Cortex of kidney (tissue), 1 donor: ENCODE measurements at places on chromosomes 16 and 17.

- DNase-seq, result no peak
Measured at GRCh38 chr17:60598001-60598736, 1.8 kb upstream of the PPM1D start.

DNA sequence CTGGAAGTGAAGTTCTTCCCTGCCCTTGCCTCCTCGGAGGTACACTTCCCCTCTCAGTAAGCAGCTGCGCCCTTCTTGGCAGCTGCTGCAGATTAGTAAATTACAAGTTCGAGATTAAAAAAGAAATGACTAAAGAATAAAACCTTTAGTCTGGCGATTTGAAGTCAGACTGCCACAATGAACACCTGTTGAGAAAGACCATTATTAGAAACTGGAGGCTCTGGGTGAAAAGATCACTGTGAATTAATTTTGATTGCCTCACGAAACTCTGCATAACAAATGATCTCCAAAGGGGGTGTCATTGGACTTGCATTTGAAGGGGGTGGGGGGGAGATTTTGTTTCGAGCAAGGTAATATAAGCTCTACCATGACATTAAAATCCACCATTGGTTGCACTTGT lies 39.3 kb downstream of the SALL1 start:
- no peak for DNase-seq

GRCh38 chr16:19688396-19689024 lies 29.5 kb downstream of the KNOP1 start:
- DNase-seq, result no peak

- DNase-seq, result no peak
Measured at GRCh38 chr17:51955245-51955644, 203.3 kb downstream of the CA10 start.

- DNase-seq, result no peak
Measured at GRCh38 chr17:8789743-8790142, 9.4 kb downstream of the MFSD6L start.

GRCh38 chr17:75987041-75987440 lies 8.0 kb downstream of the TEN1 start:
- DNase-seq, result no peak

DNA sequence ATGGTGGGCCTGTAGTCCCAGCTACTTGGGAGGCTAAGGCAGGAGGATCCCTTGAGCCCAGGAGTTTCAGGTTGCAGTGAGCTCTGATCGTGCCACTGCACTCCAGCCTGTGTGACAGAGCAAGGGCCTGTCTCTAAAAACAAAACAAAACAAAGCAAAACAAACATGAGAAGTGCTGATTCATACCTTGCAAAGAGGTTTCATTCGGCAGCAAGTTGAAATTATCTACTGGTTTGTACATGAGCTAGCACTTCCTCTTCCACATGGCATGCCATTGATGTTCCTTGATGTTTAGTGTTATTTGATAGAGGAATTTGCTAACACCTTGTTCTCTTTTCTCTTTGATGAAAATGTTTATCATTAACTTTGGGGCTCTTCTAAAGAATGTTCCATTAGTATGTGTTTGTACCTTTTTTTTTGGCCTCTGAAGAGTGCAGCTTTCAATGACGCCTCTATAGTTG lies 50.6 kb downstream of the SPECC1 start:
- DNase-seq, result no peak

GRCh38 chr16:84555418-84556196 lies 51.1 kb upstream of the MEAK7 start:
- DNase-seq, result no peak

DNA sequence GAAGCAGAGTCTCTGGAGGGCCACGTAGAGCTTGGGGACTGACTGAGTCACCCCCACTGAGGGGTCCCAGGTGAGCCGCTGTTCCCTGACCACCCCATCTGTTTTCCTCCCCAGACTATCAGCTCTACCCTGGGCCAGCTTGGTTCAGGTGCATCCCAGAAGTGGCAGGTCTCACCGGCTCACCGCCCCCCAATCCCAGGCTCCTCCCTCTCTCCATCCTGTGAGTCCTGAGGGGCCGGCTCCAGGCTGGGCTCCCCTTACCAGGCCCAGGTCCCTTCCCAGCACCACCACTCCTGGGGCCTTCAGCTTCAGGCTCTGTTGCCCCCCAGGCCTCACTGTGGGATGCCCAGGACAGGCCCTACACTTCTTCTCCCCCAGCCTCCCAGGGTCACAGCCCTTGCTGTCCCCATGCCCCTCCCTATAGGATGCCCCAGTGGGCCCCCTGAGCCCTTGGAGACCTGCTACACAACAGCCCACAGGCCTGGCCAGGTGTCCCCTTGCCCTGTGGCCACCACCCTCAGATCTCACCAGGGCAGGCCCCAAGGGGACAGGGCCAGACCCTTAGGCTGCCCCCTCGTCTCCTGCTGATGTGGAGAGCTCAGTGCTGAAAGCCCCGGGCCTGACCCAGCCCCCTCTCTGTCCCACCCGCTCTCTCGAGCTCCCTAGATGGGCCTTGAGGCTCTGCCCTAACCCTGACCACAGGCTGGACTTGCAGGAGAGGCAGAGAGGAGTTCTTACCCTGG lies 40.4 kb downstream of the TNFRSF13B start:
- DNase-seq, result no peak

GRCh38 chr16:58266336-58266735 lies 28.5 kb downstream of the PRSS54 start:
- DNase-seq, result no peak

- no peak for DNase-seq
Measured at GRCh38 chr17:2435181-2435741, 34.4 kb upstream of the MNT start.

- DNase-seq, result no peak
Measured at GRCh38 chr16:55248494-55248893, 75.5 kb upstream of the IRX6 start.

GRCh38 chr17:48439110-48439850 lies 9.3 kb upstream of the SKAP1 start:
- no peak for DNase-seq

DNA sequence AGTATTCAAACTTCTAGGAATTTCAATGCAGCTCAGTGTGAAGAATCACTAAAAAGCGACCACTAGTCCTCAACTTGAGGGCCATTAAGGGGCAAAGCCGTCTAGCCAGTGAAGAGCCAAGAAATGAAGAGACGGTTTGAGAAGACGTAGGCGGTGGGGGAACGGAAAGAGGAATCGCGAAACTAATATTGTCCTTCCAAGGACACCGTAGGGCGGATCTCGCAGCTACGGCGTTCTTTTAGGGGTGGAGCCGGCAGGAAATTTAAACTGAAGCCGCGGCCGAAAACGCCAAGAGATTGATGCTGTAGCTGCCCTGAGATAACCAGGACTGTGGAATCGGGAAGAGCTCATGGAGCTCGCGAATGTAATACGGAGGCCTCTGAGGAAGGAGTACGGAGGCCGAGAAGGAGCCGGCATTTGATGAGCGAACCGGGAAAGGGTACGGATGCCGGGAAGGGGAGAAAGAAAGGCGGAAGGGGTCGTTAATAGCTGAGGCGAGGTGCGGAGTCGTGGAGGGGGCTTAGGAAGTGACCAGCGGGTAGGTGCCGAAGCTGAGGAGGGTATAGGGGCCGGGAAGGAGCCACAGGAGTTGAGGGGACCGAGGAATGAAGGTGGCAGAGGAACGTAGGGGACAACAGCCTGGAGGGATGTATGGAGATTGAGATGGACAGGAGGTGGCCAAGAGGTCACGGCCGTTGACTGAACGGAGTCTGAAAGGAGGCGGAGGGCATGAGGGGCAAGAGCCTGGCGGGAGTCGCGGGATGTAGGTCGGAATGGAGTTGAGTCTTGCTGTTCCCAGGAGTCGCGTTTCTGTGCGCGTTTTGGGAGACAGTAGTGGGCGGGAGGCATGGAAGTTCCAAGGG lies at the start of gene DBF4B:
Gene DBF4B, plus strand, starts transcription at position 265 of the 863 bp plus-strand sequence. Its CDS starts 156 bp downstream, at position 421.
- no peak for DNase-seq

GRCh38 chr16:89658221-89658879 lies 714 bp downstream of the SPATA33 start:
- no peak for DNase-seq

DNA sequence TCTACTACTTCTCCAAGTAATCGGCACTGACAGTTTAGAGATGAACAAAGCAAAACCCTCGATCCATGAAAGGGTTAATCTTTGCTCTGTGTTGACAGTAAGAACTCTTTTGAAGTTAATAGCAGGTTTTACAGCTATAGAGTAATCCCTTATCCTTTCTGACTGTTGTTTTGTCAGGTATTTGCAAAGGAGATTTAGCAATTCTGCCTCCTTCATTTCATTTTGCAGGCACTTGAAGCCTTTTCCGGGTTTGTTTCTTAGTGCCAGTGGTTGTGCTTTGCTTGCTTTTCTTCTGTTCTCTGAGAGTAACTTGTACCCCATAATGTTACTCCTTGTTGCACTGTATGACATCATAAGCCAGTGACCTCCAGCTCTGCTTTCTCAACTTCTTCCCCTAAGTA lies 64.5 kb downstream of the TANGO6 start:
- DNase-seq, result no peak

GRCh38 chr16:20749474-20749873 lies 7.9 kb upstream of the THUMPD1 start:
- no peak for DNase-seq

- DNase-seq, result no peak
Measured at GRCh38 chr17:42133461-42134041, 10.9 kb downstream of the HSPB9 start.

- DNase-seq, result no peak
Measured at GRCh38 chr16:77775911-77776909, 12.2 kb upstream of the VAT1L start.

- no peak for DNase-seq
Measured at GRCh38 chr17:51391982-51392654, 131.8 kb downstream of the UTP18 start.

GRCh38 chr16:24165273-24165672 lies 90.9 kb upstream of the CACNG3 start:
- DNase-seq, result no peak

DNA sequence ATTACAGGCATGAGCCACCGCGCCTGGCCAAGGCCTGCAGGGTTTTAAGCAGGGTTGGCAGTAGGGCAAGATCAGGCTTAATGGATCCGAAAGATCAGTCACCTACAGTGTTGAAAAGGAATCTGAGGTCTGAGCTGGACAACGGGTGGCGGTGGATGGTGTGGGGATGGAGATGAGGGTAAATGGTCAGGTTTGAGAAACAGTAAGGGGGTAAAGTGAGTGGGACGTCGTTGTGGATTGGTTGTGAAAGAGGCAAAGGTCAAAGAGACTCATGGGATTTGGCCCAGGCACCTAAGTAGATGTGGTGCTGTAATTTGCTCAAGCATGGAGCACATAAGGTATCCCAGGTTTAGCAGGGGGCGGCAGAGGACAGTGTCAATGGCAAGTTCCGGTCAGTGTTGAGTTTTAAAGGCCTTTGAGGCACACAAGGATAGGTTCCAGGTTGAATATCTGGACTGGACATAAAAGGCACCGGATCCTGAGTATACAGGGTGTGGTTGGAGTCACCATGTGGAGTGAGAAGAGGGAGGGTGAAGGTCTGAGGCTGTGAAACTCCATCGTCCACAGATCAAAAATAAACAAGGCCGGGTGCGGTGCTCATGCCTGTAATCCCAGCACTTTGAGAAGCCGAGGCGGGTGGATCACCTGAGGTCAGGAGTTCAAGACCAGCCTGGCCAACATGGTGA lies 1.1 kb upstream of the SLC16A5 start:
- no peak for DNase-seq

- no peak for DNase-seq
Measured at GRCh38 chr16:29698484-29699323, 19.7 kb downstream of the QPRT start.

DNA sequence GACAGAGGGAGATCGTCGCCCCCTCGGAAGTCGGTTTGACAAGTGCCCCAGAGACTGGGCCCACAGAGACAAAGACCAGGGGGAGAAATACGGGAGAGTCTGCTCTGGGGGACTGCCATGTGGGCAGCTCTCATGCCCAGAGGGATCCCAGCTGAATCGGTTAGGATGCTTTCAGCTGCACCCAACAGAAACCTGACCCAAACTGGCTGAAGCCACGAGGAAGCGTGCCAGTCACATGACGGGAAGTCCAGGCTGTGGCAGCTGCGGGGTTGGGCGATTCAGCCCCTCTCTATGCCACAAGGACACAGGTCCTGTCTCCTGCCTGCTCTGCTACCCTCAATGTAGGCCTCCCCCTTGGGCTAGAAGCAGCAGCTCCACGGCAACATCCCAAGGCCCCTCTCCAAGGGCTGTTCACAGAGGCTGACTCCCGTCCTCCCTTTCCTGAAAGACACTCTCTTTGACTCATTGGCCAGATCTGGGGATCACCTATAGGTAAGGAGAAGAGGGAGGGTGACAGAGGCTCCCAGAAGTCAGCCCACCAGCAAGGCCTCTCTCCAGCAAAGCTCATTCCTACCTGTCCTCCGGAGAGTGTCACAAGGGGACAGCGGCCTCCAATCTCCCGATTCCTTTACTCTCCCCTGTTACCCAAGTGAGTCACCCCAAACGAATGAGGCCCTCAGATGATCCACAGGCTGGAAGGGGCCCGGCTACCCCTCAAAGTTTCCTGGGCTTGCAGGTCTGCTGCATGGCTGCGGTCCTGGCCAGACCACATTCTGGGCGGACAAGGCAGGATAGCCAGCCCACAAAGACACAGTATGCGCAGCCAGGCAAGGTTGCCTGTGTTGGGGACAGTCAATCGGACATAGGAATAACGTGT lies 75.8 kb downstream of the RBFOX3 start:
- no peak for DNase-seq

GRCh38 chr16:1285669-1286512 lies 23.5 kb upstream of the UBE2I start:
- DNase-seq, result no peak

DNA sequence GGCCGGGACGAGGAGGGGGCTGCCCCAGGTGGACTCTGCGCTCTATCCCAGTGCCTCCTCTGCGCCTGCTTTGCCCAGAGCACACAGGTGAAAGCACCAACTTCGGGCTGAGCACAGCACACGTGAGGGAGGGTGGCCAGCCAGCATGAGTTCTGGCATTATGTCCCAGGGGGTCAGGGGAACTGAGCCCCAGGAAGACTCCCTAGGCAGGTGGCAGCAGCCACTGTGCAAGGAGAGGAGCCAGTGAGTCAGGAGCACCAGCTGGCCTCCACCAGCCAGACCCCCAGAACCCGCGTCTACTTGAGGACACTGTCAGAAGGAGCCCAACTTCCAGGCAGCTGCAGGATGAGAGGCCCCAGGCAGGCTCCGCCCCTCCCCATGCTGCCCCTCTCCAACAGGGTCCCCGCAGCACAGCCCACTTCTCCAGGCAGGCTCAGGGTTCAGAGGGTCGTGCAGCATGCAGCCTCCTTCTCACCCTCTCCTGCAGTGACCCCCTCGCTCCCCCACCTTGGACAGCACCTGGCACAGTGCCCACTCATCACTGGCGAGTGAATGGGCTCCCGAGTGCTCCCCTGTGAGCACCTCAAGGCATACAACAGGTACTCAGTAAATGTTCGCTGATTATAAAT lies 44.2 kb upstream of the RASD1 start:
- DNase-seq, result no peak

DNA sequence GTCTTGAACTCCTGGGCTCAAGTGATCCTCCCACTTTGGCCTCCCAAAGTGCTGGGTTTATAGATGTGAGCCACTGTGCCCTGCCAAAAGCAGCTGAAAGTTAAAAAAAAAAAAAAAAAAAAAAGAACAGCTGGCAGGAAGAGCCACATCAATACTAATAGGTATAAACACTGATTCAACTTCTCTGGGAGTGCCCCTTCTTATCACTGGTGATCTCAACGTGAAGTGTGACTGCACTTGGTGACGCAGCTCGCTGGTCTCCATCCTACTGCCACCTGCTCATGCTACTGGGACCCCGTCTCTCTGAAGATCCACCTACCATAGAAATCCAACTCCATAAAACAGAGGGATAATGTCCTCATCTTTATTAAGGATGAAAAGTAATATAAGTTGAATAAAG lies 40.8 kb downstream of the RNF157 start:
- no peak for DNase-seq
